ENCODE measurements at places on chromosomes 2 and 18.

- no peak for DNase-seq
Observed at GRCh38 chr18:26103579-26103978, 13.2 kb upstream of the SS18 start.

DNA sequence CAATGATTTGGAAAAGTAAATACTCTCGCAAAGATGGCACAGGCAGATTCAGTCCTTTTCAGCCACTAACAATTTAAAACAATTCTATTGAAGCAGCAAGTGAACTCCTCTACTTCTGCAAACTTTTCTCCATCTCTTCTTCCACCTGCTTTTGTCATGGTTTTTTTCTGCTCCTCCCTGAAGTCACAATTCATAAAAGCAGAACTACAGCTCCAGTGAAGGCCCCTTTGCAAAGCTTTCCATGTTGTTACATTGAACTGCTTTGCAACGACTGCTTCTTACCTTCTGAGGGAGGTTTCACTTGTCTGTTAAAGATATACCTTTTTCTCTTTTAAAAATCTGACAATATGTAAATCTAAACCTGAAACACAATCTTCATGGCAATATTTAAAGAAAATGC lies 3.7 kb upstream of the SERTAD2 start:
- no peak for DNase-seq

- DNase-seq = no peak
Observed at GRCh38 chr2:144378551-144378950, 141.4 kb downstream of the ZEB2 start.

DNA sequence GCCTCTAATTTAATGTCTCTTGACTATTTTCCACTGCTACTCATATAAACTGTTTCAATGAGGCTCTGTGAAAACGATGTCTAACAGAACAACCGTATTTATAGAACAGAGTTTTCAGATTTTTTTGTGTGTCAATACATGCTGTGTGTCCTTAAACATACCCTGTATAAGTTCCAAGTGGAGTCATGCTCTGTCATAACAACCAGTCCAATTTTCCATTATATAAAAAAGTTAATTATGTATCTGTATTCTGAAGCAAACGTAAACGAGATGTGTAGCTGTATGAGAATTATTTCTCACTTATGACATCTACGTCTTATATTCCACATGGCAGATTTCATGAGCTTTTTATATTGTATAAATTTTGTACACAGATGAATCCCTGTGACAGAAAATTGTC lies 13.9 kb upstream of the GULP1 start:
- DNase-seq = no peak

GRCh38 chr2:41735006-41735405 lies 312.8 kb upstream of the PKDCC start:
- DNase-seq = no peak

DNA sequence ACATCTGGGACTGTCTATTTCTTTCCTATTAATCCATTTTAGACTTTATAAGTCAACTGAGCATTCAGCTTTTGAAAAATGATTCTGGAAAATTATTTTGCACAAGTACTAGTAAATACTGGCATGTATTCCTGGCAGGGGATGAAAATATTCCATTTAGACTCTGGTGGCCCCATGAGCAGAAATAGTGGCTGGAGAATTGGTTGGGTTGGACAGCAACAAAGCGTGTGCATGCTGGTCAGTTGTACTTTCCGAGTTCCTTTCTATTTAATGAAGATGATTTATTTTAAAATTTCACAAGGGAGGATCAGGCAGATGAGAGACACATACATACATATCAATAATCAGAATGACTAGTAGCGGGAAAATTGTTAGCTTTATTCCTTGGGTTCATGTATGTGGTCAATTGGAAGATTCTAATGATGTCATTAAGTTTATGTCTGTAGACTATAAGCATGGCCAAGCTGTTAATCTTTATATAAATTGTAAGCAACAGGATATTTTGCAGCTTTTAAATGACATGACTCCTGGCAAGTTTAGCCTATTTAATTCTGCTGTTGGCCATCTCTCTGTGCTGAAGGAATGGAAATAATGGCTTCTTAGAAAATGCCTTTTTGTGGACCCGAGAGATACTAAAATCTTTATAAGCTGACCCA lies 541.6 kb downstream of the SLC4A3 start:
- DNase-seq = no peak

DNA sequence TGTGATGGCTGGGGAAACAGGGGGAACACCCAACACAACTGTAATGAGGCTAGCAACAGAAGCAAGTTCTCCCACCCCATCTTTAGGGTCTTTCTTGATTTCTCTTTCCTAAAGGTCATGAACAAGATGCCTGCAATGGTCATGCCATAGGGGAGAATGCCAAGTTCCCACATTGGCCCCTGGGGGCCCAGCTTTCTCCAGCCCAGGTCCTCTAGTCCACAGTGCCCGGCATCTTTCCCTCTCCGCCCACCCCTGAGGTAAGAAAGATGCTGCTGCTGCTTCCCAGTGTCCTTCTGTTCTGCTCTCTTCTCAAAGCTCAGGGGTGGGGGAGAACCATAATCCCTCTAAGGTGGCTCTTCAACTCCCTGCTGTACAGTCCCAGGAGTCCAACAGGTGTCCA lies 78.0 kb downstream of the LOXHD1 start:
- no peak for DNase-seq

DNA sequence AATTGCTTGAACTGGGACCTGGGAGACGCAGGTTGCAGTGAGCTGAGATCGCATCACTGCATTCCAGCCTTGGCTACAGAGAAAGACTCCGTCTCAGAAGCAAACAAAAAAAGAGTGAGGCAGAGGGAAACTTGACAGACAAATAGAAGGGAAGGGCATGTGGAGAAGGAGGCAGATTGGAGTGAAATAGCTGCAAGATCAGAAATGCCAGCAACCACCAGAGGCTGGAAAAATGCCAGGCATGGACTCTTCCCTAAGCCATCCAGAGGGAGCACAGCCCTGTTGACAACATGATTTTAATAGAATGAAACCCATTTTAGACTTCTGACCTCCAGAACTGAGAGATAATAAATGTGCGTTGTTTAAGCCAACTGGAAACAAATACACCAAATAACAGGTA lies 447.2 kb upstream of the SPHKAP start:
- no peak for DNase-seq

DNA sequence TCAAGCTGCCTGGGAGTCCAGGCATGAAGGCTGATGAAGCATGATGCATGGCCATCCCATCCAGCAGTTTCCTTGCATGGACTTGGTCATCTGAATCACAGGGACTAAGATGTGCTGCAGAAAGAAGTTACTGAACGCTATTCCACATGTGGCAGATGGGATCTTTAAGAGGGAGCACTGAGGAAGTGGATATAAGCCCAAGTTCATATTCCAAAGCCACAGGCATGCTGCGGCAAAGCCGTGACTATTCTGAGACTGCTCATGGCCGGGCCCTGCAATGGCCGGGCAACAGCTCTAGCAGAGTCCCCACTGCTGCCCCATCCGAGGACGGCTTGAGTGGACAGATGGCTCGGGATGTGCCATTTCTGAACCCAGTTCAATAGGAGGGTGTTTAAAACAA lies 61.5 kb downstream of the STPG4 start:
- no peak for DNase-seq

DNA sequence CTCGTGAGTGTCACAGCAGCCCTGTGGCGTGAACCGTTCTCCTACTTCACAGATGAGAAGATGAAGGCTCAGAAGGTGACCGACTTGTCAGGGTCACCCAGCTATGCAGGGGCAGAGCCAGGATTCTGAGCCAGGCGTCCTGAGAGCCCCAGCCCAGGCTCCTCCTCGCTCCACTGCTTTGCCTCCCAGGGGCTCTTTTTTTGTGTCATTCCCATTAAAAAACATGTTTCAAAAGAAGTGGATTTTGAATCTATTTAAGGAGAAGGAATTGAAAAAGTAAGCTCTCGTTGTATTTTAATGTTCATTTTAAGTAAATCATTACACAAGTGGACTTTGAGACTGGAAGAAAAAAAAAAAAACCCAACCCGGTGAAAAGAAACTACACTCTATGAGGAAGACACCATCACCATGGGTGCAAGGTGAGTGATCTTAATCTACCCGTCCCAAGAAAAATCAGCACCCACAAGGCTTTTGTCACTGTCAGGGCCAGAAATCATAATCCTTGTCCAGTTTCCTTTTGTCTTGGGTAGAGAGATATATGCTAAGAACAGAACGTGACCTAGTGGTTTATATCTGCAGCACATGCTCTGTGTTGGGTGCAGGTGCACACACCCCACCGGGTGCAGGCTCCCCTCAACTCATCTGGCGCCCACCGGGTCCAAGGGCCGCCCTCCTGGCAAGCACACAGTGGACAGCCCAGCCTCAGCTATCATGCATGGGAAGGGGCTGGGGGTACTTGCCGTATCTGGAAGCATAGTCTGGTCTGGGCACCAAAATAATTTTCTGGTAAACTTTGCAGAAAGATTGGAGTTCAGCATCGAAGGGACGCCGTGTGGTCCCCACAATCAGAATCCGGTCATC lies 73.5 kb upstream of the ASB18 start:
- DNase-seq = no peak

GRCh38 chr2:118040891-118041290 lies 27.0 kb upstream of the CCDC93 start:
- DNase-seq = no peak

- DNase-seq = no peak
Observed at GRCh38 chr2:57698935-57699449, 347.6 kb upstream of the VRK2 start.

- no peak for DNase-seq
Observed at GRCh38 chr2:76281156-76281841, 570.6 kb upstream of the GCFC2 start.

GRCh38 chr2:127953849-127954248 lies 68.1 kb upstream of the AMMECR1L start:
- no peak for DNase-seq
